NCI-H1092 treated with DMSO at 0.1 percent for 48 hours (cell line): ENCODE measurements at places on chromosomes 12 and 14.
A peak's percentile ranks its signal among the peaks of the same experiment; 100 is the strongest.

DNA sequence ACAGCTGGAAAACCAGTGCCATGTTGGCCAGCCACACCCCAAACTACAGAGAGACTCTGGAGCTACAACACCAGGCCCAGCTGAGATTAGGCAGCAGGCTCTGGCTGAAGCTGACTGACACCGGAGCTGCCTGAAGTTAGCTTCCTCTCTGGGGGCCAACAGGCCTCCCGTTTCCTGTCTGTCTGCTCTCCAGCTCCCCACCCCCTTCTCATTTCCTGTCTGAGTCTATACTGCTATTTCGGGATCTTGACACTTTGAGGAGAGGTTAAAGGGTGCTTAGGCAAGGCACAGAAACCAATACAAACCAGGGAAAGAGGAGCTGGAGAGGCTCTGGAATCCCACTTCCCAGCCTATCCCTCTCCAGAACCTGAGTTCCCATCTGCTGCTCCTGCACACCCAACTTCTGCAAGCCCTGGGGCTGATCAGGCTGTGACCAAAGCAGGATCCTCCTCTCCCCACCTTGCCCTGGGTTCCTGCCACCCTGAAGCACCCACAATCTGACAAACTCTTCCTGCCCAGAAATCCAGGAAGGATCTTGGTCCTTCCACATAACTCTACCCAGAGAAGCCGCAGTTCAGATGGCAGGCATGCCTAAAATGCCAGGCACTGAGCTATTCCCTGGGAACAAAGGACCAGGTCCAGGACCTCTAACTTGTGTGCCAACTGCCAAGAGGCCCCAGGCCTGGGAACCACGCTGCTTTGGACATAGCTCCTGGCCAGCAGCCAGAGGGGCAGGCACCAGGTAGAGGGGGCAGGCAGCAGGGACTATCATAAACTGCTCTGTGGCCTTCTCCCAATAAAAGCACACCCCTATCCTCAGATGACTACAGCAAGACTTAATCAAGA is 39.9 kb downstream of the PRPF40B start:
- no peak for DNase-seq

DNA sequence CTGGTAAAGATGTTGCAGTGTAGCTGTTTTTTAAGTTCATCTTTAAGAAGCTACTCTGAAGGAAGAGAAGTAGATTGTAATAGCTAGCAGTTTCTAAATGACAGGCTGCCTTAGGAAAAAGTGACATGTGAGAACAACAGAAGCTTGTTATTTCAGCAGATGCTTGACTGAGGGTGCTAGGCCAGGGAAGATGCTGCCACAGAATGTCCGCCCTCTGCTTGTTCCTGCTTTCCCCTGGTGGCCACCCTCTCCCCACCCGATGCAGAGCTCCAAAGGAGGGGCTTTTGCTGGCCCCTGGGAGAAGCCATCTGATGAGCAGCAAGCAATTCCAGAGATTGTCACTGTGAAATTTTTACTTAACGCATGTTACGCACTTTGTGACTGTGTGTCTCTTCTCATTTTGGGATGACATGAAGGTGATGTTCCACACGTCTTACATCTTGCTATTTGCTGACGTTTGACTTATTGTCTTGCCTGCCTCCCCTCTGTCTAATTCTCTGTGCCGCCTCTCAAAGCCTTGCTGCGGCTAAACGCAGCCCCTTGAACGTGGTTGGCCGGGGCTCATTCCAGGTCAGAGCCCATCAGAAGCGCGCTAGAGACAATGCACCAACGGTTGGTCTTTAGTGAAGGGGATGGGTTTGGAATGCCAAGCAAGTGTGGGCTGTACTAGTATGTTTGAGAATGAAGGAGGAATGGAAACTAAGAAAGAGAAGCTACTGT is 44.8 kb downstream of the WDR20 start:
- no peak for DNase-seq

GRCh38 chr14:105086833-105087307 is 21.6 kb upstream of the GPR132 start:
- peak; percentile 18 for DNase-seq

GRCh38 chr12:128852885-128853599 is at the start of gene GLT1D1:
Gene GLT1D1 (plus strand): TSS chr12:128853478. CDS start chr12:128853582, 104 bp downstream.
- DNase-seq = no peak

DNA sequence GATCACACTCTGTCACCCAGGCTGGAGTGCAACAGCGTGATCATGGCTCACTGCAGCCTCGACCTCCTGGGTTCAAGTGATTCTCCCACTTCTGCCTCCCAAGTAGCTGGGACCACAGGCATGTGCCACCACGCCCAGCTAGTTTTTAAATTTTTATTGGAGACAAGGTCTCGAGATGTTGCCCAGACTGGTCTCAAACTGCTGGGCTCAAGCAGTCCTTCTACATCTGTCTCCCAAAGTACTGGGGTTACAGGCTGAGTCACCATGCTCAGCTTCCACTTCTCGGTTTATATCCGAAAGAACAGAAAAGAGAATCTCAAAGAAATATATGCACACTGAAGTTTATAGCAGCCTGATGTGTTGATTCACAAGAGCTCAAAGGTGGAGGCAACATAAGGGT is 107.5 kb downstream of the SCARB1 start:
- DNase-seq = no peak

GRCh38 chr14:51298895-51299294 is 58.8 kb downstream of the TMX1 start:
- no peak for DNase-seq

DNA sequence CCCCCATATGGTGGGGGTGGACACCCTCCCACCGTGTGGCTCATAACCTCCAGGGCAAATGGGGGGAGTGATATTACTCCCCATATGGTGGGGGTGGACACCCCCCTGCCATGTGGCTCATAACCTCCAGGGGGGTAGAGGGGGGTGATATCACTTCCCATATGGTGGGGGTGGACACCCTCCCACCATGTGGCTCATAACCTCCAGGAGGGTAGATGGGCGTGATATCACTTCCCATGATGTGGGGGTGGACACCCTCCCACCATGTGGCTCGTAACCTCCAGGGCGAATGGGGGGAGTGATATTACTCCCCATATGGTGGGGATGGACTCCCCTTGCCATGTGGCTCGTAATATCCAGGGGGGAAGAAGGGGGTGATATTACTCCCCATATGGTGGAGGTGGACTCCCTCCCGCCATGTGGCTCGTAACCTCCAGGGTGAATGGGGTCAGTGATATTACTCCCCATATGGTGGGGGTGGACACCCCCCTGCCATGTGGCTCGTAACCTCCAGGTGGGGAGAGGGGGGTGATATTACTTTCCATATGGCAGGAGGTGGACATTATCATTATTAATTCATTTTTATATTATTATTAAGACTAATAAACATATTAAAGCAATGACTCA is 51.2 kb upstream of the OXA1L start:
- no peak for DNase-seq

GRCh38 chr14:68663385-68664076 is 129.3 kb downstream of the ZFP36L1 start:
- DNase-seq = no peak

DNA sequence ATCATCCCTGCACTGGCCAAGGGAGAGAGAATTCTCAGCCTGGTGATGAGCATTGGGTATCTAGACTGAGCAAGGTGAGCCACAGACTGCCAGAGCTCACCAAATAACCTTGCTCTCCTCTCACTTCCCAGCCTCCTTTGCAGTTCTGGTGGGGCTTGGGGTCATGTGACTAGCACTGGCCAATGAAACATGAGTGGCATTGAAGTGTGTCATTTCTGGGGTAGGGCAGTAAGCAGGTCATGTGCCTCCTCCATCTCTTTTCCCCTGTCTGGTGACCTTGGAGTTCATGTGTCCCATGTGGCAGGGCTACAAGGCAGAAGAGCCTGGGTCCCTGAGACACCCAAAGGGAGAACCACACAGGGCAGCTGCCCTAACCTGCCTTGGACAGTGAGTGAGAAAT is 3.6 kb upstream of the KRT72 start:
- no peak for DNase-seq

DNA sequence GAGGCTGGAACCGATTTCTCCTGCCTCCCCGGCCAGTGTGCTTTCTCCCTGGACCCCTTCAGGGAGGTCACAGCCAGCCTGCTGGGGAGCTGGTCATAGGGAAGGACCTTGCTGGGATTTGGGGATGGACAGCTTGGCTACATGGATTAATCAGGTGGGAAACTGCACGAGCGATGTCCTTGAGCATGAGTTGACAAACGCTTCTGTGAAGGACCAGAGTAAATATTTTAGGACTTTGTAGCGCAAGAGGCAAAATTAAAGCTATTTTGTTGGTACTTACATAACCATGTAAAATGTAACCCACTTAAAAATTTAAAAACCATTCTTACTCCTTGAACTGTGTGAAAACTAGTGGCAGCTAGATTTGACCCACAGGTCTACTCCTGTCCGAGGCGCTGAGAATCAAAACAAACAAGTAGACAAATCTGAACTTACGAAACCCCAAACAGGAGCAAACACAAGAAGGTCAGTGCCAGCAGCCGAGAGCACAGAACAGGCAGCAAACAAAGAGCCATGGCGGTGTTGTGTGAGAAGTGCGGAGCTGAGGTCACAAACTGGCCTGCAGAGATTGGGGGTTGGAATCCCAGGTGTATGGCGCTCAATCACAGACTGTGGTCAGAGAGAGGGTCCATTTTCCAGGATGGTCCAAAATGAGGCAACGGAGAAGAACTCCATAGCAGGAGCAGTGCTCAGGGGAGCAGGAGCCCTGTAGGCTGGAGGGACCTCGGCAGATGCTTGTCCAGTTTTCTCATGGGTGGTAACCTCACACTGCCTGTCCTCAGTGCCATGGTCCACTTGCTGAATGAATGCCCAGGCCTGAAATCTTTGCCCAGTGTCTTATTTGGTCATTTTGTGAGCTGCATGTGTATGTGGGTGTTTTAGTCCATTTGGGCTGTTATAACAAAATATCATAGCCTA is 79.2 kb upstream of the CLMN start:
- DNase-seq = no peak

- no peak for DNase-seq
Measured at GRCh38 chr12:49797449-49797776, 30.8 kb downstream of the NCKAP5L start.

DNA sequence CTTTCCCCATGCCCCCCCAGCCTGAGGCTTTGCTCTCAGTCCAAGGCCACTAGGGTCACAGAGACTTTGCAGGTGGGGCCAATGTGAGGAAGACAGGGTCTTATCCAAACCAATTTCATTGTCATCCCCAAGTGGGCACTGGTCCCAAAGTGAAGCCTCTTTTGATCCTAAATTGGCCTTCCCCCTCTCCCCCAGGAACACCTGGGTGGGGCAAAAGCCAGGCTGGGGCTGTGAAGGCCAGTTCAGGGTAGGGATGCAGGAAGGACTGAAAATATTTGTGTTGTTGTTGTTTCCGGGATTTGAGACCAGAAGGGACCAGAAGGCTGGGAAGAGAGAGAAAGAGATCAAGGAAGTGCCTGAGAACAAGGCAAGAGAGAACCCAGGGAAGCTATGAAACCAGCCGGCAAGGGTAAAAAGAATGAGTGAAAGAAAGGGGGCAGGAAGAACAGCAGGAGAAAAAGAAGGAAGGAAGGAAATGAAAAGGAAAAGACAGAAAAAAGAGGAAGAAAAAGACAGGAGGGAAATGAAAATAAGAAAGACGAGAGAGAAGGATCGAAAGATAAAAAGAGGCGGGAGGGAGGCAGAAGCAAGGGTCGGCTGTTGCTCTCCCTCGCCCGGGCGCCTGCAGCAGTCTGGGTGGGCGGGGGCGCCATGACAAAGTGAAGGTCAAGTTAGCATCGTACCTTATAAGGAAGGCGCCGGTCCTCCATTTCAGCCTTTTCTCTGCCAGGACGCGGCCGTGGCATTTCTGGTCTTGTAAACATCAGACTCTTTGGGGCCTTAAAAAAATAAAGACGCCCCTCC is 7.4 kb upstream of the HOXC11 start:
- DNase-seq = no peak

- DNase-seq = no peak
Measured at GRCh38 chr12:138898-139534, 72.4 kb downstream of the IQSEC3 start.

GRCh38 chr12:59304077-59304721 is 291.6 kb upstream of the SLC16A7 start:
- DNase-seq = no peak

GRCh38 chr12:57159311-57159710 is 11.9 kb upstream of the LRP1-AS start:
- no peak for DNase-seq

- DNase-seq = no peak
Measured at GRCh38 chr14:95526483-95527386, 8.1 kb upstream of the GLRX5 start.
